Peyer's patch (tissue), 4 donors: ENCODE measurements at places on chromosomes 5 and 9. TPM values are rescaled to one million over a fixed set of nuclear protein-coding genes. Genes with fewer than 3 reads are reported as not detected.

Gene GM2A
- total RNA-seq, result 15.1 TPM

Gene ITGA1
- 41.2 TPM for total RNA-seq

Gene MEF2C
- total RNA-seq, result 5.4 TPM

Gene CTNND2
- 0.47 TPM for total RNA-seq

Gene BRINP1
- 0.47 TPM for total RNA-seq

Gene MYOT
- 4.1 TPM for total RNA-seq

Gene SV2C
- total RNA-seq, result 0.85 TPM

Gene TNPO1
- total RNA-seq, result 73.1 TPM

Gene TLX3
- total RNA-seq, result not detected

DNA sequence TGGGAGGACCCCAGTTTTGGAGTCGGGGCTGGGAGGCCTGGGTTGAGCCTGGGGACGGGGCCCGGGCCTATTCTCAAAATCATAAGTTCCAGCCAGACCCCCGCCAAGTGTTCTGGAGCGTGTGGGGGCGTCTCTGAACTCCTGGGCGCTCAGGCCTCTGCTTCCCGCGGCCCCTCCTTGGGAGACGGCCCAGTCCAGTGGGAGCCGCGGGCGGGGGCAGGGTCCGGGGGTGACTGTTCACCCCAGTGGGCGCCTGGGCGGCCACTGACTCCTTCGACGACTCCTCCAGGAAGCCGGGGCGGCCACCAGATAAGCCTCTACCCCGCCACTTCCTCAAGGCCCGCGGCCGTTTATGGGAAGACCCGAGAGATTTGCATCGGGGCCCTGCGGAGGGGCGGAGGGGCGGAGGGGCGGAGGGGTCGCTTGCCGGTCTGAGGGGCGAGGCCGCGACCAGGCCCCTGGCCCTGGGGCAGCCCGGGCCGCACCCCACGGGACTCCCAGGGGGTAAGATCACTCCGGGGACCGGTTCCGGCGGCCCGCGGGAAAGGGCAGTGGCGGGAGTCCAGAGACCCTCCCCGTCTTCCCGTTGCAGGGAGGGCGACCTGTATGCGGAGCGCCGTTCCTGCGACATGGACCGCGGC lies 655 bp downstream of the TOR4A start:
- peaks cover 46% of the 10 kb centered on the region for H3K4me1 ChIP-seq
- no peaks in the 10 kb centered on the region for H3K27me3 ChIP-seq
- DNase-seq, result peak; percentile 67
- peak overlapping the region; percentile 92 for H3K27ac ChIP-seq
- peak overlapping the region; percentile 71 for H3K4me3 ChIP-seq
- peaks cover 17% of the 10 kb centered on the region for H3K36me3 ChIP-seq

DNA sequence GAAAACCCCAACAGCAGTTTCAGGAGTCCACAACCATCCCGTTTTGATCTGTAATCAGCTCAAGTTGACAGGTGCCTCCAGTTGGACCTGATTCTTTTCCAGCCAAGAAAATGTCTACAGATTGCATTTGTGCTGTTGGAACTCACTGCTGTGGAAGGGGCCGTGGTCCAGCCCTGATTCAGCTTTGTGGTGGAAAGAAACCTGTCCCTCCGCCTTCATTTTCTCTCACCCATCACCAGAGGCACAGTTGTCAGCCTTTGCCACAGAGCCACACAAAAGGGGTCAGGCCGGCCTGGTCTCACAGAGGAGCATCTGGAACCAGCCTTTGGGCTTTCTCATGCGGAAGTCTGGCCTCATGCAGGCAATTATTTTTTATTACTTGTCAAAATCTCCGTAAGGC lies 483.6 kb downstream of the GADD45G start:
- H3K4me3 ChIP-seq, result no peak overlapping the region
- H3K27me3 ChIP-seq, result no peaks in the 10 kb centered on the region
- H3K4me1 ChIP-seq, result no peaks in the 10 kb centered on the region
- H3K27ac ChIP-seq, result no peak overlapping the region

DNA sequence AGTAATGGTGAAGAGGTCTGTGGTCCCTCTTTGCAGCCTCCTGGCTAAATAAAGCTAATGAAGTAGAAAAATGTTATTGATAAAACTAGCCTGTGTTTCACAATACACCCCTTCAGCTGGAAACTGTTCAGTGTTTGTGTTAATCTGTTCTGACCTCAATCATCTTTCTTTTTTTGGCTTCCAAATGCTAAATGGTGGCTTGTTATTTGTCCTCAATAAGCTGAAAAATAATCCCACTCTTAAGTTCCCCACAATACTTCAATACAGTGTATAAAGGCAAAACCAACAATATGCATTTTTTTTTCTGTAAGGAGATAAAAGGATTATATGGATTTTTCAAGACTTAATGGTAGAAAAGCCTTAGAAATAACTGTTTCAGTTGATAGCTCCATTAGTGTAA lies 560.5 kb downstream of the TUSC1 start:
- no peak overlapping the region for H3K4me3 ChIP-seq
- no peaks in the 10 kb centered on the region for H3K36me3 ChIP-seq
- H3K27me3 ChIP-seq, result no peaks in the 10 kb centered on the region
- H3K27ac ChIP-seq, result no peak overlapping the region
- DNase-seq, result no peak

DNA sequence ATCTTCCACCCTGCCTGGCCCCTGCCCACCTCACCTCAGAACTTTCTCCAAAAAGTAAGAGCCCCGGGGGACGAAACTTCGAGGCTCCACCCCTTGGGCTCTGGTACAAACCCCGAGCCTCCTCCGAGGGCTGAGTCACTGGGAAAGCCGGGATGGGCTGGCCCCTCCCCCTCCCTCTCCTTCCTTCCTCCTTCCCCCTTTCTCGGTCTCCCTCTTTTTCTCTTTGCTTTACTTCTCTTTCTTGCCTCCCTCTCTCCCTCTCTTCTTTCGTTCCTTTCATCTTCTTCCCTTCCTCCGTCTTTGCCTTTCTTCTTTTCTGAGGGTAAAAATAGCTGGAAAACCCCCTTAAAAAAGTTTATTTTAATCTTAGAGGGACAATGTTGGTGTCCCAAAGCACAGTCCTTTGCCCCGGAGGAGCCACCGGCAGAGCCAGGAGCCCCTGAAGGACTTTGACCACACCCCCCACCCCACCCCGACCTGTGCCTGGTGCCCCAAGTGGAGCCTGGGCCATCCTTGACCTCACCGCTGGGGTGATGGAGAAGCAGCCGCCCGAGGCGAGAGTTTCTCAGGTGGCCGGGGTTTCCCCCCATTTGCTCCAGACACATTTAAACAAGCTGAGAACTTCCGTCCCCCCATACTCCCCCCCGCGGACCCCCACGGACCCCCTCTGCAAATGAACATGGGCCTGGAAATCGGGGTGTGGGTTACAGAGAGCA lies 5.7 kb upstream of the NOTCH1 start:
- no peaks in the 10 kb centered on the region for H3K27me3 ChIP-seq
- peak overlapping the region; percentile 52 for H3K27ac ChIP-seq
- peak overlapping the region; percentile 12 for H3K4me3 ChIP-seq

DNA sequence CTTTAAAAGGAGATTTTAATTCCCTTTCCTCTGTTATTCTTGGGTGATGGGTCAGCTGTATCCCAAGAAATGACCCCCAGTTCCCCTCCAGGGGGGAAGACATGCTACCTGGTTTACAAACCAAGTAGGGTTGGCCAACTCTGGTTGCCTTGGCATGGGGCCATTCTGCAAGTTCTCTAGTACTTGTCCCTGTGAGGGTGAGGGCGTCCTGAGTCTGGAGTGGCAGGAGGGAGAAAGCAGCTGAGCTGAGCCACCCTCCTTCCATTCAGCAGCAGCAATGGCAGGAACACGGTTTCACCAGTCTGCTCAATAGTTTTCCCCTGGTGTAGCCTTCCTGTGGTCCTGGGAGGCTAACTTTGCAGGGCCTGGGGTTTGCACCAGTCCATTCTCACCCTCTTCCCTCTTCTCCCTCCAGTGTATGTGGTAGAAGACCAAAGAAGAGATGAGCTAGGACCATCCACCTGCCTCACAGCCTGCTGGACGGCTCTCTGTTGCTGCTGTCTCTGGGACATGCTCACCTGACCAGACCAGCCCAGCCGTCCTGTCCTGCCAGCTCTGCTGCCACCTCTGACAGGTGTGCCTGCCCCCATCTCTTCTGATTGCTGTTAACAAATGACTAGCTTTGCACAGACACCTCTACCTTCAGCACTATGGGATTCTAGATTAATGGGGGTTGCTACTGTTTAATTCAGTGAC lies 59.9 kb downstream of the PFDN1 start:
- no peak overlapping the region for H3K27ac ChIP-seq
- no peaks in the 10 kb centered on the region for H3K27me3 ChIP-seq
- H3K4me3 ChIP-seq, result no peak overlapping the region
- peak; percentile 44 for DNase-seq
- peaks cover 17% of the 10 kb centered on the region for H3K4me1 ChIP-seq

- no peak for DNase-seq
- H3K27me3 ChIP-seq, result no peaks in the 10 kb centered on the region
- H3K4me3 ChIP-seq, result no peak overlapping the region
- no peak overlapping the region for H3K27ac ChIP-seq
- no peaks in the 10 kb centered on the region for H3K4me1 ChIP-seq
These were observed 151.3 kb downstream of the CHSY3 start for GRCh38 chr5:130055572-130055971.

DNA sequence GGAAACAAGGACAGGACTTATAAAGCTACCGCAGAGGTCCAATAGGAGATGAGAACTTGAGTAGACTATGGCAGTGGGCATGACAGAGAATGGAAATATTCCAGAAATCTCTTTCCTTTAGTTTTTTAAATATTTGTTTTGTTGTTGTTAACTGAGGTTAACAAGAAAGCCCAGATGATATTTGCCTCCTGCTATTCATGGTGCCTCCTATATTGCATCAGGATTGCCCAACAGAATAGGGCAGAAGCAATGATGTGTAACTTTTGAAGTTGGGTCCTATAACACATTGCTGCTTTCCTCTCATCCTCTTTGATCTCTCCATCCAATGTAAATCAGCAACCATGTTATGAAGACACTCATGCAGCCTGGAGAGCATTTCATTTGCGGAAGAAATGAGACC lies 42.8 kb downstream of the PDE4D start:
- no peak overlapping the region for H3K27ac ChIP-seq
- H3K4me1 ChIP-seq, result no peaks in the 10 kb centered on the region
- H3K36me3 ChIP-seq, result no peaks in the 10 kb centered on the region
- DNase-seq, result no peak
- no peaks in the 10 kb centered on the region for H3K27me3 ChIP-seq

DNA sequence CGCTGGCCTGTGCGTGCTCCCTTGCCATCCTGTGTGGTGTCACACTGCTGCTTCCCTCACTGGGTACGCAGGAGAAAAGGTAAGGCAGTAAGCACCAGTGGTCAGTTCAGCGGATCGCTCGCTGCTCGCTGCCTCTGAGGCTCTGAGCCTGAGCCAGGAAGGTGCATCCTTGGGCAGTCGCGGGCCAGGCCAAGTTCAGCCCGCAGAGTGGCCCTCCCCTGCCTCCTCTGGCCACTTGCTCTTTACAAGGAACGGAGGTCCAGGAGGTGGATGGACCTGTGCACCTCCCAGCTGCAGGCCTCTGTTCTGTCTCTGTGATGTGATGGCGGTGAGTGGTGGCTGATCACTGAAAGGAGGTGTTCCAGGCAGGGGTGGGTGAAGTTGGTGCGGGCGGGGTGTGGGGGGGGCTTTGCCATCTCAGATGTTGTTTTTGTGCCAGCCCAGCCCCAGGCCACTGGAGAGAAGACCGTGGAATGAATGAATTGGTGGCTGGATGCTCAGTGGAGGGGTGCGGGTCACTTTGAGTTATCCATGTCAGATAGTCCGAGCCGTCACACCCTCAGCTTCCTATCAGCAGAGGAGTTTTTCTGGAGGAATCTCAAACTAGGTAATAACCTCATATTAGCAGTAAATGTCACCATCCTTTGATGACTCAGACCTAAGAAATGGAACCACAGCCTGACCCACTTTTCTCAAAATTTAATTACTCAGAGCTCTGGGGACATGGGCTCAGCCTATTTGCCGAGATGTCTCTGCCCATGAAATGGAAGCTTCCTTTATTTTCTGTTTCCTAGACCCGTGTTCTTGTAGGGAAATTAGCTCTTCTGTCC lies 7.3 kb downstream of the COL5A1 start:
- peaks cover 34% of the 10 kb centered on the region for H3K4me1 ChIP-seq
- H3K27me3 ChIP-seq, result no peaks in the 10 kb centered on the region
- DNase-seq, result no peak
- no peaks in the 10 kb centered on the region for H3K36me3 ChIP-seq
- peak overlapping the region; percentile 47 for H3K27ac ChIP-seq
- H3K4me3 ChIP-seq, result no peak overlapping the region

DNA sequence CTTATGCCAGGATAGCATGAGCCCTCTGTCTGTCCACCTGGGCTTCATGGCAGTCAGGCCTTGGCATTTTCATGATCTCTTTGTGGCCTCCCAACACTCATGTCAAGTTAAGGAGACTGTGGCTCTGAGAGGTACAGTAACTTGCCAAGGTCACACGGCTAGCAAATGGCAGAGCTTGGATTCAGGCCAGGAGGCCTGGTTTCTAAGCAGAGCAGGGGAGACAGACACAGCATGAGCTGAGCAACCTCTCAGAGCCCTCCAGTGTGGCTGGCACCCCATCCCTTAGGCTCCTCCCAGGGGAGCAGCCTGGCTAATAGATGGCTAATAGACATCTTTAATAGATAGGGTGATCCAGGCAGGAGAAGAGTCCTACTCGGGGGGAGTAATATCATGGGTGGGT lies 4.1 kb downstream of the SYNPO start:
- no peaks in the 10 kb centered on the region for H3K27me3 ChIP-seq
- DNase-seq, result no peak
- peak overlapping the region; percentile 51 for H3K27ac ChIP-seq
- H3K36me3 ChIP-seq, result peaks cover 18% of the 10 kb centered on the region
- H3K4me1 ChIP-seq, result no peaks in the 10 kb centered on the region

GRCh38 chr5:10059556-10059955 lies 190.1 kb downstream of the ATPSCKMT start:
- H3K27me3 ChIP-seq, result no peaks in the 10 kb centered on the region
- no peak overlapping the region for H3K4me3 ChIP-seq
- H3K27ac ChIP-seq, result no peak overlapping the region
- DNase-seq, result no peak

- H3K36me3 ChIP-seq, result no peaks in the 10 kb centered on the region
- H3K27ac ChIP-seq, result no peak overlapping the region
- no peak for DNase-seq
- no peak overlapping the region for H3K4me3 ChIP-seq
- H3K27me3 ChIP-seq, result no peaks in the 10 kb centered on the region
These were observed 81.9 kb downstream of the DMRTA1 start for GRCh38 chr9:22528485-22528884.

DNA sequence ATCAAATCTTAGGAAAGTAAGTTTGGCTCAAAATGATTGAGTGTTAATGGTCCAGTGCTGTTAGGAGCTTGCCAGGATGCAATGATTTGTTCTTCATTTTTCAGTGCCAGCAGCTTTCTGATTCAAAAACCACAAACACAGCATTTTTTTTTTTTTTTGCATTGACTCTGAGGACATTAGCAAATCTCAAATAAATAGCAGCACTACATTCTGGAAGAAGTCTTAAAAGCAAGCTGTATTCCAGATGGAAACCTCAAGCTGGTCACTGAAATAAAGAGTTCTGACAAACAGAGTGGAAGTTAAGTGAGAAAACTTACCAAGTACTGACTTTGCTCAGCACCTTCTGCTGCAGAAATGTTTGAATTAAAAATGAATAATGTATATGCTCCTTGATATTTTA lies 1653.1 kb upstream of the CDH9 start:
- H3K27ac ChIP-seq, result no peak overlapping the region
- no peak for DNase-seq
- no peak overlapping the region for H3K4me3 ChIP-seq
- H3K36me3 ChIP-seq, result no peaks in the 10 kb centered on the region
- H3K4me1 ChIP-seq, result no peaks in the 10 kb centered on the region

- no peaks in the 10 kb centered on the region for H3K36me3 ChIP-seq
- no peaks in the 10 kb centered on the region for H3K27me3 ChIP-seq
- DNase-seq, result peak; percentile 62
- peak overlapping the region; percentile 64 for H3K27ac ChIP-seq
- no peaks in the 10 kb centered on the region for H3K4me1 ChIP-seq
- peak overlapping the region; percentile 87 for H3K4me3 ChIP-seq
These were observed 724 bp downstream of the PAM start for GRCh38 chr5:102755686-102756371.
